ENCODE measurements at places on chromosomes 13 and 19.

- DNase-seq, result no peak
These were observed 142.2 kb downstream of the MZT1 start for GRCh38 chr13:72585254-72585653.

- DNase-seq, result no peak
These were observed 63.1 kb downstream of the COG3 start for GRCh38 chr13:45527699-45528462.

GRCh38 chr19:55838906-55839305 lies 2.6 kb downstream of the NLRP4 start:
- no peak for DNase-seq

GRCh38 chr13:113176280-113176679 lies 17.8 kb downstream of the PROZ start:
- no peak for DNase-seq

DNA sequence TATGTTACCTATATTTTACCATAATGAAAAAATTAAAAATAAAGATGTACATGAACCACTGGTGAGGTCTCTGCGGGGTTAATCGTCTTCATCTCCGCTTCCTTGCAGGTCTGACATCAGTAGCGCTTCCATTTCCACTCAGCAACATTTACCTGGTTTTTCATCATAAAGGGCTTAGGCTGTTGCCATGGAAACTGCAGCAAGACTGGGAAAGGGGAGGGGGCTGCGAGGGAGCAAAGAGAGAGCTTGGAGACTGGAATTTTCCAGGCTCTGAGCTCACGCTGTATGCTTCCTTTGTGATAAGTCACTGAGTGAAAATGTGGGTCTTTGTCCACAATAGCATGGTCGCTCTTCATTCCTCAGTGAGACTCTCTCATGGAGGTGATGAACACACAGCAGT lies 136.6 kb upstream of the USP29 start:
- no peak for DNase-seq

- DNase-seq, result no peak
These were observed 11.8 kb upstream of the BTBD2 start for GRCh38 chr19:2027361-2027760.

DNA sequence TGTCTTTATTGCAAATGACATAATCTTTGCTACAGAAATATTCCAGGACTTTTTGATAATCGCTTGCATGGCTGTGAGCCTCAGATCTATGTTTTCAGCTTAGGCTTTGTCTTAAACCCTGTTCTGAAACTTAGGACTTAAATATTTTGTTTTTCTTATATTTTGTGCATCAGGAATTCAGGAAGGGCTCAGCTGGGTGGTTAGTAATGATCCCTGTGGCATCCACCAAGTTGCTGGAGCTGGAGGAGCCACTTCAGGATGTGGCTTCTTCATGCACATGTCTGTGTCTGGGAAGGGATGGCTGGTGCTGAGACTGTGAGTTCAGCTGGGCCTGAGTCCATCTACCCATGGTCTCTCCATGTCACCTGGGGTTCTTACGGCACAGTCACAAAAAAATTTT lies 48.9 kb upstream of the LRCH1 start:
- no peak for DNase-seq

GRCh38 chr19:42529248-42529764 lies 1.0 kb upstream of the CEACAM1 start:
- DNase-seq, result peak; percentile 59

GRCh38 chr19:11067356-11068113 lies 21.7 kb upstream of the LDLR start:
- no peak for DNase-seq

DNA sequence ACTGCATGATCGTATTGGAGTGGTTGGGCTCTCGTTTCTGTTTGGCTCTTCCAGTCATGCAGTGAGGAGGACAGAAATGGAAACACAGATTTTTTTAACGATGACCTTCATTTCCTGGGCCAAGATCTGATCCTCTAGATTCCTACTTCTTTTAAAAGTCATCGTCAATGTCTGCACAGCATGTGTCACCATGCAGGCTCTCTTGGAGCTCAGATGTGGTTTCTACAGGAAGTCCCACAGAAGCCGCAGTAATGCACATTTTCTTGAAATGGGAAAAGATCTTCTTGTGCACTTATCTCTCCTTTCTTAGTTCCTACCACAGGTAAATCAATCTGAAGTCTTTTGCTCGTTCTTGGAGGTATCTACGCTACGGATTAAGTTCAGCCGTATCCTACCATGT lies 626.9 kb downstream of the EFNB2 start:
- no peak for DNase-seq

Data from hippocampal formation (tissue), 2 donors.